ENCODE measurements at places on chromosomes 16 and 17.

DNA sequence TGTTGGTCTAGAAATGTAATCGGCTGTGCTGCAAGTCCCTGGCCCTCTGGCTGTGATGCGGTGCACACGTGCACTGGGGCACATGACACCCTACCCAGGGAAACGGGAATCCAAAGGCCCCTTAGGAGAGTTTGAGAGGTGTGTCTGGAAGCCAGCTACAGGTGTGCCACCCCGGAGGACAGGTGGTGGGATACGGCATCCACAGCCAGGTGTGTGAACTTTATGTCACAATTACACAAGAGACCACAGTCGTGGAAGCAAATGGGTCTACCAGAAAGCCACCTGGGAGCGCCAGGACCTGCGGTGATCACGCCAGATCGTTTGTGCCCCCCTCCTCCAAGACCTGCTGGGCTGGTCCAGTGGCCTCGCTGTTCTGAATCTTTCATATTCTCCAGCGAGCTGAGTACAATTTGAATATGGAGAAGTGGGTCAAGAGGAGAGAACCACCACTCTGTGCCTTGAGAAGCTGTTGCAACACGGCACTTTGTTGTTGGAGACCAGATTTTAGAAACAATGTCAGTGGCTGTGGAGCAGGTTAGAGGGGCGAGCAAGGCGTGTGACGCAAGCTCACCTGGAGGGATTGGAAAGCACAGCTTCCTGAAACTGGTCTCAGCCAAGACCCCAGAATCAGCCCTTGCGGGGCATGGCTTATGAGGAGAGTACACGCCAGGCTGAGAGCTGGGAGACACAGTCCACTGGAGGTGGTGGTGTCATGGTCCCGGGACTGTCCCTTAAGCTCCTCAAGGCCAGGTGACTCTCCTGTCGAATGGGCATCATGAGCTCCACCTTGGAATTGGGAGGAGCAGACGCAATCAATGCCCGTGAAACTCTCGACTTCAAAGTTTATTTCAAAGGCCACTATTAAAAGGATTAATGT is 37.4 kb downstream of the COX4I1 start:
- no peak for DNase-seq

- DNase-seq, result no peak
Measured at GRCh38 chr16:70018254-70018653, 67.1 kb downstream of the CLEC18A start.

DNA sequence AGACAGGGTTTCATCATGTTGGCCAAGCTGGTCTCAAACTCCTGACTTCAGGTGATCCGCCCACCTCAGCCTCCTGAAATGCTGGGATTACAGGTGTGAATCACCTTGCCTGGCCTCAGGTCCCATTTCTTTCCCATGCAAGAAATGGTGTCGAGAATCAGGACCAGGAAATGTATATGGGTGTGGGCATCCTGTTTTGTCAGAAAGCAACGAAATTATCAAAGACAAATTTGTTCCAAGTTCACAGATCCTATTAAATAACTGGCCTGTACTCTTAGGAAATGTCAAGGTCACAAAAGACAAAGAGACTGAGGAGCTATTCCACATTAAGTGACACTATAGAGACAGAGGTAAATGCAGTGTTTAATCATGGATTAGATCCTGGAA is 17.1 kb upstream of the ST6GALNAC1 start:
- DNase-seq, result no peak

GRCh38 chr17:62045109-62045508 is 20.0 kb downstream of the MED13 start:
- no peak for DNase-seq

GRCh38 chr17:72134608-72135394 is 14.0 kb downstream of the SOX9 start:
- no peak for DNase-seq

GRCh38 chr16:75256696-75257343 is 5.4 kb upstream of the BCAR1 start:
- DNase-seq, result no peak
